ENCODE measurements at places on chromosomes 2 and 18.

GRCh38 chr2:178251151-178251955 is 57.0 kb downstream of the OSBPL6 start:
- no peak for DNase-seq

- no peak for DNase-seq
Observed at GRCh38 chr2:206438196-206438724, 5.1 kb upstream of the ADAM23 start.

GRCh38 chr18:59957957-59958356 is 58.2 kb downstream of the PMAIP1 start:
- no peak for DNase-seq

GRCh38 chr2:200471324-200471848 is 38.5 kb downstream of the KCTD18 start:
- no peak for DNase-seq

DNA sequence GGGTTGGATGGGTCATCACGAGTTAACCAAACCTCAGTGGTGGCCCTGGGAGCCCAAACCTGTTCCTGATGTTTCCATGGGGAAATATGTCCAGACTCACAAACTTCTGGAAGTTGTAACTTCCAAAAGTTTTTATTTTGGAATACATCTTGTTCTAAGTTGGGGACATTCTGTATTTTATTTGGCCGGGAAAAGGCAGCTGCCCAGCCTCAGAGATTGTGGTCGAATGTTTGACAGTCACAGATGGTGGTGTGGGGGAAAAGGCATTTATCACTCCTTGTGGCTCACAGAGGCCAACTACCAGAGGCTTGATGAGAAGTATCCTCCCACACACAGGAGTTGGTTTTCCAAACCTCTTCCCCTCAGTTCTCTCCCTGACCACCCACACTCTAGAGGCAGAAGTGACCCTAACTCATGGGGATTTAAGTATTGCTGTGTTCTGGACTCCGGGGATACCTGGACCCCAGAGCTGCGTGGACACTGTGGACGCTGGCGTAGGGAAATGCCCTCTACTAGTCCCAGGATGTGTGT is 124.7 kb upstream of the PPP1CB start:
- no peak for DNase-seq

GRCh38 chr2:230781130-230781797 is 68.6 kb downstream of the CAB39 start:
- DNase-seq = no peak

GRCh38 chr2:234447189-234447588 is 49.7 kb downstream of the ARL4C start:
- DNase-seq = no peak

DNA sequence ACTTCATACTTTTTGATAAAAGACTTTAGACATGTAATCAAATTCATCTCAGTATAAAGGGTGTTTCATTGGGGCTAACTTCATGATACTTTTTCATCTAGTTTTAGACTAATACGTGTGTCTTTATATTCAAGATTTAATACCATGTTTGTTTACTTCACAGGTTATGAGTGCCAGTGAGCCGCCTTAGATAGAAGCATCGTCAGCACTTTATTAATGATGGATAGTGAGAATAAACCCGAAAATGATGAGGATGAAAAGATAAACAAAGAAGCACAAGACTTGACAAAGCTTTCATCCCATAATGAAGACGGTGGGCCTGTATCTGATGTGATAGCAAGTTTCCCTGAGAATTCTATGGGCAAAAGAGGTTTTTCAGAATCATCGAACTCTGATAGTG is 33.1 kb downstream of the ZNF407 start:
- no peak for DNase-seq

GRCh38 chr18:80119111-80119510 is 10.0 kb downstream of the ADNP2 start:
- DNase-seq = no peak

- DNase-seq = no peak
Observed at GRCh38 chr2:96993367-96993766, 7.0 kb upstream of the FAM178B start.

- no peak for DNase-seq
Observed at GRCh38 chr2:68371581-68371980, 6.5 kb downstream of the PLEK start.

- no peak for DNase-seq
Observed at GRCh38 chr2:212797484-212798205, 259.0 kb upstream of the ERBB4 start.

DNA sequence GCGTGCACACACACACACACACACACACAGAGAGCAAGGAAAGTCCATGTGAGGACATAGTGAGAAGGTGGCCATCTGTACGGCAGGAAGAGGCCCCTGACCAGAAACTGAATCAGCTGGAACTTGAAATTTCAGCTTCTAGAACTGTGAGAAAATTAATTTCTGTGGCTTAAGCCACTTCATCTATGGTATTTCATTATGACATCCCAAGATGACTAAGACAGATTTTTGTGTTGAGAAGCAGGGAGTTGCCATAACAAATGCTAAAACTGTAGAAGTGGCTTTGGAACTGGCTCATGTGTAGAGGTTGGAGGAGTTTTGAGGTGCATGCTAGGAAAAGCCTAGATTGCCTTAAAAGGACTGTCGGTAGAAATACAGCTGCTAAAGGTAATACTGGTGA is 63.4 kb upstream of the ZBTB7C start:
- no peak for DNase-seq

DNA sequence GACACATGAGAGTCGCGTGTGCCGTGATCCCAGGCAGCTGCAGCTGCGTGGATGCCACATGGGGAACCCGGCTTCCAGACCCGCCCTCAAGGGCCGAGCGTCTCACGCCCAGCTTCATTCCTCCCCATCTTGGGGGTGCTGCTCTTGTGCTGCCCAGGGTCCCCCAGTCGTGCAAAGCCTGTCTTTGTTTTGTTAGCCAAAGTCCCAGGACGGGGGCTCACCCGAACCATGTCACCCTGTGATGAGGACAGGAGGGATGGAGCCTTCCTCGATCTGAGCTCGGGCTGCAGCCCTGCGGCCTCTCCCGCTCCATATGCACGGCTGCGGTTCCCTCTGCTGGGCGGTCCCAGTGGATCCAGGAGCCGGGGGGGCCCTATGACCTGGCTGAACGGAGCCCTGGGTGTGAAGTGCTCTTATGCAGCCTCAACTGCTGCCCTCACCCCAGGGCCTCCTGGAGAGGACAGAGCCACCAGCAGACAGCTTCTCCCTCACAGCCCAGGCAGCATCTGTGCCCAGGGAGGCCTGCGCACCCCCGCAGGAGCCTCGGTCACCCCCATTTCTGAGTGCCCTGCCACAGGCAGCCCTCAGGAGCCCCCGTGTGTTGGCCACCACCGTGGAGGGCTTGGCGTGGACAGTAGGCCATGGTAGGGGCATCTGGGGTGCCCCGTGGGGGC is 99.0 kb upstream of the CTDP1 start:
- DNase-seq = no peak

DNA sequence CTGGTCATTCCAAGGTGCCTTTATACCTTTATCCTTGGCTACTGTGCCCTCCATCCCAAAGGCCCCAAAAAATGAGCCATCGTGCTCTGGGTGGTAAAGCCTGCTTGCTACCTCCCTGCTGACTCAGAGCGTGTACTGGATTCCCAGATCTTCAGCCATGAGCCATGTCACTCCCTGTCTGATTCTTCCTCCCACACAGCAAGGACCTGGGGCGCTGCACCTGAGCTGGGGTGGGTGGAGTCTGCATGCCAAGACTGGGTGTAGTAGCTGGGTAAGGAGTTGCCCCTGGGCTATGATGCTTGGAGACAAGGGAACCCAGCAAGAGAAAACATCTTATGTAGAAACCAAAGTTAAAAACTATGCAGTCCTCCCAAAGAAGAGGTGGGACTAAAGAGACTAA is 37.2 kb upstream of the APCDD1 start:
- no peak for DNase-seq

- DNase-seq = no peak
Observed at GRCh38 chr18:74137920-74138538, 9.6 kb downstream of the FBXO15 start.

- DNase-seq = no peak
Observed at GRCh38 chr2:27303093-27304025, 4.9 kb downstream of the UCN start.

DNA sequence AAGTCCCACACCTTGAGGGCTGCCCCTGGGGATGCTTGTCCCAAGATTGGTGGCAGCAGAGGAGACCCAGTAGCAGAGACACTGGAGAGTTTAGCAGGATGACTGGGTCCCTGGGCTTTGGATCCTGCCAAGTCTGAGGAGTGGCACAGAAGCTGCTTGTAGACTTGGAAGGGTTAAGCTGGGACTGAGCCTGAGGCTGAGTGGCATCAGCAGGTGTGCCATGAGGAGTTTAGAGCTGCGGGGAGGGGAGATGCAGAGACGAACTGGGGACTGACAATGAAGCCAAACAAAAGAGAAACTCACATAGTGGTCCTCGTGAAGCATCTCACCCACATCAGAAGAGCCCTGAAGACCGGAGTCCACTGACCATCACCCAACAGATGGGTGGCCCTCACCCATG is 329.7 kb upstream of the KLHL29 start:
- DNase-seq = no peak

- peak; percentile 68 for DNase-seq
Observed at GRCh38 chr2:55112229-55113031, 62.2 kb upstream of the RTN4 start.

DNA sequence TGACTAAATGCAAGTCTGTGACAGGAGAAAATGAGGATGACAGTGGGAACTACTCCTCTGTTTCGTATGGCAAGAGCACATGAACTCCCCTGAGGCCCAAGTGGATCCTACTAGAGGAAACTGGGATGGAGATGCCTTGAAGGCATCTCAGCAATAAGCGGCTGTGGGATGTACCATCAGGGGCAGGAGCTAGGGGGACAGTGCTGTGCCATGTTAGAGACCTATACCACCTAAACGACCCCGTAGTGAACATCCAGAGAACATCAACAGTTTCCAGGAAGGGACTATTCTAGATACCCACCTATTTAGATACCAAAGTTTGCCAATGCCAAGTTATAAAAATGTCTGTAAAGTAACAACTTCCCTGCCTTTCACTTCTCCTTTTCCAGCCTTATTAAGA is 860.8 kb upstream of the ACVR2A start:
- no peak for DNase-seq

- DNase-seq = no peak
Observed at GRCh38 chr2:187842978-187843847, 289.0 kb upstream of the TFPI start.

DNA sequence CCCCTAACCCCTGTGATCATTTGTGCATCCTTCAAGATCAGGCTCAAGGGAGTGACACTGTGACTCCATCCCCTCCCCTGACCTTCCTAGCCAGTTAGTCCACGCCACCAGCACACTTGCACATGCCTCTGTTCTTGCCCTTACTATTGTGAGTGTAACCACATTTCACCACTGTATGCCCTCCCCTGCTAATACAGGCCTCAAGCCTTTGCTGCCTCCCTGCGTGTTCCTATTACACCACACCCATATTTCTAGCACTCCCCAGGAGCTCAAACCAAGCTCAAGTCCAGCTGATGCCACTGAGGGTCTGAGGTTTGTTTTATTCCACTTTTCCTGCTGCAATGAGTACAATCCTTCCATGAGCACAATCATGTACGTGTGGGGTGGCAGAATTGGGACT is 288.9 kb upstream of the FBXO11 start:
- no peak for DNase-seq

DNA sequence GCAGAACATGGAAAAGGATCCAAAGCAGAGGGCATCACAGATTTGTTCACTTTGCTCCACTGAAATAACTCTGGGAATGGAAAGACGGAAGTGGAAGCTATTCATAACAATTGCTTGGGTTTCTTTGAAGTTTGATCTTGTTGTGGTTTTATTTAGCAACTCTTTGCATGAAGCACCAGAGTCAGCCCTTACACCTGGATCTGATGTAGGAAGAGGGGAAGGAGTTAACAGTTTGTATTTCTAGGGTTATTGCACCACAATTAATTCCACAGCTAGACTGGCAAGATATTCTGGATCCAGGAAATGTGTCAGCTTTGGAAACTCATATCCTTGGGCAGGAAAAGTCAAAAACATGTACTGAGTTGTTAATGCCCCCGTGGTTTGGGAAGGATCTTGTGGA is 1143.4 kb downstream of the CNTNAP5 start:
- no peak for DNase-seq

GRCh38 chr18:9321736-9322135 is 12.8 kb upstream of the TWSG1 start:
- no peak for DNase-seq

DNA sequence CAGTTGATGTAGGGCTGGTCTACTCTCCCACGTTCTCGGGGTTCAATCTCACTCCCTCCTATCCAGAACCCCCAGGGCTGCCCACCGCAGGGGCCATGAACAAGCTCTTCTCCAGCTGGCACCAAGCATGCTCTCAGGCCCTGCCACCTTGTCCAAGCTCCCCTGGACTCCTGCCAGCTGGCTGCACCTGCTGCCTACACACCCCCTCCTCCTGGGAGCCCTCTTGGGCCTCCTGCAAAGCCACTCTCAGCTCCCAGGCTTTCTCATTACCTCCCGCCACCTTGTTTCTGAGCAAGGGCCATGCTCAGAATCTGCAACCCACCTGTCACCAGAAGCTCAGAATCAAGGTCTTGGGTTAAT is 56.0 kb downstream of the HDAC4 start:
- no peak for DNase-seq

- DNase-seq = no peak
Observed at GRCh38 chr2:203547356-203547755, 12.3 kb upstream of the RAPH1 start.

- no peak for DNase-seq
Observed at GRCh38 chr2:198782734-198783133, 675.0 kb downstream of the SATB2 start.

- no peak for DNase-seq
Observed at GRCh38 chr2:215951558-215951957, 61.8 kb downstream of the MREG start.

DNA sequence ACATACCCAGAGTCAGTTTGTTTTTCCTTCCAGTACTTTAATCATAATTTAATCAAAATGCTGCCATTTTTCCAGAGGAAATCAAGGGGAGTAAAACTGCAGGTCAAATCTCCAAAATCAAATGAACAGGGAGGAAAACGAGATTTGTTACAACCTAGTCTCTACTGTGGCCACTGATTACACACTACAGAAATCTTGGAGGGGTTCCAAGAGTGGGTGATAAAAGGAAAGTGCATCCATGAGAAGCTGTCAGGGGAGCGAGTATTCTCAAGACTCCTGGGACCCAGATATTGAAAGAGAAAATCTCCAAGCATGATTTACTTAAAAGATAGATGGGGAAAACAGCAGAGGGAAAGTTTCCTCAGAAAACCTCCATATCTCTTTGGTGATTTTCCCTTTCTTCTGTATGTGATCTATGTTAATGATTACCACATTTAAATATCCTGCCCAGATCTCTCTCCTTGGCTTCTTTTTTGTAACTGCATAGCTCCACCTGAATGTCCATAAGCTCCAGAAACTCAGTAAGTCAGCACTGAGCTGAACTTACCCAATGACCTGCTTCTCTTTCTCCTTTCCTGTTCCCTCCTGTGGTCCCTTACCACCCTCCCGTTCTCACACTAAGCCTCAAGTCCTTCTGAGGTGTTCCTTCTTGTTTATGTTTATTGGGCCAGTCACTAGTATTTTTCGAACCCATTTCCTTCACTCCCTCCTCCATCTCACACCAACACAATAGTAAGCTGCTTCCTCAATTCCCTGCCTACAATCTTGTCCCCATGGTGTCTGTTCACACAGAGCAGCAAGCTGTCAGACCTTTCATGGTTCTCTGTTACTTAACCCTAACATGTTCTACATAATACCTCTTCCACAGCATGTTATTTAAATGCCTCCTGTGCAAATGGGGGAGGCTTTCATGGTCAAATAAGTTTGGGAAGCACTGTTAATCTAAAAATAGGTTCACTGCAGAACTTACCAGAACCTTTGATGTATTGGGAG is 73.9 kb upstream of the TWSG1 start:
- no peak for DNase-seq

GRCh38 chr2:37306024-37306423 is 18.6 kb downstream of the PRKD3 start:
- DNase-seq = no peak

Measured in nucleus accumbens (tissue), 56 donors.